ENCODE measurements at places on chromosomes 12 and 14. TPM values are rescaled to one million over a fixed set of nuclear protein-coding genes. Genes with fewer than 3 reads are reported as not detected.

FAM181A gene
- total RNA-seq: not detected

EEF1AKMT3 gene
- total RNA-seq: 17.8 TPM

TOGARAM1 gene
- 9.2 TPM for total RNA-seq

TAC3 gene
- not detected for total RNA-seq

RARG gene
- total RNA-seq: 124 TPM

APOF gene
- not detected for total RNA-seq

DNA sequence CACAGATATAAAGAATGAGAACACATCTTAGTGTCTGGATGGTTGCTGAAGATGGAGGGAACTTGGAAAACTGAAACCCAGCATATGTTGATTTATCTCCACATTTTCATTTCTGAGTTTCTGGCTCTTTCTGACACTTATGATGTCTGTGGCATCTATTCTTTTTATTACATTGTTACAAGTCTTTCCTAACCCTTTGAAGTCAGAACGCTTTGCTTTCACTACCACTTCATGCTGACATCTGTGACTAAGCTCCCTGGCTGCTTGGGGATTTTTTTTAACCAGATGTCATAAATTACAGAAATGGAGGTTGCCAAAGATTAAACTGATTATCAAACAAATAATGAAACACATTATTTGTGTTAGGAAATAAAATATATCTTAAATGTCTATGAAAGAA lies 188.7 kb downstream of the KITLG start:
- H3K27me3 ChIP-seq: no peaks in the 10 kb centered on the region
- H3K27ac ChIP-seq: no peak overlapping the region
- H3K36me3 ChIP-seq: no peaks in the 10 kb centered on the region
- DNase-seq: no peak
- H3K4me1 ChIP-seq: no peaks in the 10 kb centered on the region

DNA sequence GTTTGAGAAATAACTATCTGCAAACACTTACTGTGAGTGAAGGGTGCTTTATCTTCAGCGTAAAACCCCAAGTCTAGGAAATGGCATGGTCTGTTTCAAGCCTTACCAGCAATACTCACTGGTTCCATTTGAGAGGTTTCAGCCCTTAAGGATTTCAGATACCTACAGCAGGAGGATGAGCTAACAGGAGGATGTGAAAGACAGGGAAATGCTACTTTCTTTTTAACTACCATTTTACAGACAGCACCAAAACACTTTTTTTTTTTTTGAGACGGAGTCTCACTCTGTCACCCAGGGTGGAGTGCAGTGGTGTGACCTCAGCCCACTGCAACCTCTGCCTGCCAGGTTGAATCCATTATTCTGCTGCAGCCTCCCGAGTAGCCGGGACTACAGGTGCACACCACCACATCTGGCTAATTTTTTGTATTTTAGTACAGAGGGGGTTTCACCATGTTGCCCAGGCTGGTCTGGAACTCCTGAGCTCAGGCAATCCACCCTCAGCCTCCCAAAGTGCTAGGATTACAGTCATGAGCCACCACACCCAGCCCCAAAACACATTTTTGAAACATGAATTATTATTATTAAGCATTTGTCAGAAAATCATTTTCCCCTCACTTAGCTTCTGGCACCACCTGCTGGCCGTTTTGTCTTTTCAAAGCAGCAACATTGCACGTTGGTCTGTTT lies 4.6 kb downstream of the MTRFR start:
- no peaks in the 10 kb centered on the region for H3K27me3 ChIP-seq
- peak; percentile 59 for DNase-seq
- H3K4me1 ChIP-seq: peaks cover 17% of the 10 kb centered on the region
- no peak overlapping the region for H3K27ac ChIP-seq

GRCh38 chr12:108734200-108734906 lies 3.0 kb upstream of the CORO1C start:
- H3K27ac ChIP-seq: peak overlapping the region; percentile 79
- no peaks in the 10 kb centered on the region for H3K27me3 ChIP-seq
- H3K4me3 ChIP-seq: no peak overlapping the region

DNA sequence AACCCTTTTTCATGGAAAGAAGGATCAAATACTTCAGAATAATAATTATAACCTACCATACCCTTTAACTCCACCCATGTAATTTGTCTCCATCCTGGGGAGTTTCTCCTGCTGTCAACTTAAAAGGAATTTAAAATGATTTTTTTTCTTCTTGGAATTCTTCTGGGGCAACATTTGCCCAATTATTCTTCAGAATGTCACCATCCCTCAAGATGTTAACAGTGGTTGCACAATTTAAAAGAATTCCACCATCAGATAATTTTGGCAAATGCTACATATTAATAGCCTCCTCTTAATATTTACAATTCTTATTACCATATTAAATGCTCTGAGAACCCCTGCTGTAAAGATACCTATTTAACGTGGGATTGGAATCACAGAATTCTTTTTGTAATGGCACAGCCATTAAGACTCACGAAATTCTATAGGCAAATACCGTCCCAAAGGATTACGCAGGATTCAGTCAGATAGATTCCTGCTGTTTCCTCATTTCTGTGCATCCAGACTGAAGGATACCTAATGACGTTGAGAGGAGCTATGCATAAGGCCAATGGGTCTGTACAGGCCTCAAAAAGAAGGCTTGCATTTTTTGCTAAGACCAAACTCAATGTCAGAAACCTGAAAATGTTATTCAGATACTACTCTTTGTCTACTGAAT lies 177.5 kb downstream of the DAD1 start:
- no peaks in the 10 kb centered on the region for H3K27me3 ChIP-seq
- no peak overlapping the region for H3K27ac ChIP-seq
- no peak for DNase-seq
- H3K4me3 ChIP-seq: no peak overlapping the region

- no peaks in the 10 kb centered on the region for H3K27me3 ChIP-seq
- H3K27ac ChIP-seq: no peak overlapping the region
- H3K36me3 ChIP-seq: no peaks in the 10 kb centered on the region
- no peaks in the 10 kb centered on the region for H3K4me1 ChIP-seq
- DNase-seq: peak; percentile 35
Observed at GRCh38 chr14:91281346-91281745, 36.8 kb upstream of the GPR68 start.

DNA sequence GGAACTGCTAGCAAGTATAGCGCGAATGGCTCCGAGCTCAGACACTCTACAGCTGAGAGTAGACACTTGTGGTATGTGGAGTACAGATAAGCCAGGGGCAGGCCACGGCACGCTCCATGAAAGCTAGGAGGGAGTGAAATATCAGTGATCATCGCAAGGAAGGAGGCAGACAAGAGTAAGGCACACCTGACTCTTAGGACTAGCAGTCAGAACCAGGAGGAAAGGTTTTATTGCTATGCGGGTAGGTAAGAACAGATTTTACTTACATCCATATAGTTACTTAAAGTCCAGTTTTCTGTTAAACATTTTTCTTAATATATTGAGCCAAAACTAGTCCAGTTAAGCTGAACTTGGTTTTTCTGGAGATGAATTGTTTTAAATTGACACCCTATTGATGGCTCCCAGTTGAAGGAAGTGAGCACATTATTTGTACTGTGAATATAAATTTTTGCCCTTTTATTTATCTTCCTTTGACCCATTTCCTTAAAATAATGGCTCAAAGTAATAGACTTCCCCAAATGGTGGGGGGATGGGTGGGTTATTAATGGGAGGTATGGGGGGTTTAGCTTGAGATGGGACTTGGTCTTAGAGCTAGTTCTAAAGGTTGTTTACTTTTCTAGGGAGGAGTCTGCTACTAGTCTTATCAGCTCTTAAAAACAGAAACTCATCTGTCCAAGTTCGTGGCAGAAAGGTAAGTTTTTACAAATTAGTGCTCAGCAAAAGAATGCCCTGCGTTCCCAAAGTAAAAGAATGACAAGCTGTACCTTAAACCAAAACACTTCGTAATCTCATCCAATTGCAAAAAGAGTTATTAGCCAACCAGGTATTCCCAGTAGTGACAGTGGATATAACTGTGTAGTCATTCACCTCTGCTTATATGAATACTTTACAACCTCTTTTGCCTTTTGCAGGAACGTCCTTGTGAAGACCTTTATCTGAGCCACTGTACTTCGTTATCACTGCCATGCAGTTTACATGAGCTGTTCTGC lies 5.8 kb downstream of the HNRNPA1 start:
- H3K36me3 ChIP-seq: peaks cover 59% of the 10 kb centered on the region
- no peak for DNase-seq
- no peaks in the 10 kb centered on the region for H3K27me3 ChIP-seq
- H3K27ac ChIP-seq: peak overlapping the region; percentile 36
- H3K4me1 ChIP-seq: peaks cover 34% of the 10 kb centered on the region

- H3K4me3 ChIP-seq: no peak overlapping the region
- no peaks in the 10 kb centered on the region for H3K36me3 ChIP-seq
- H3K27me3 ChIP-seq: no peaks in the 10 kb centered on the region
- H3K4me1 ChIP-seq: no peaks in the 10 kb centered on the region
Observed at GRCh38 chr14:48274826-48275225, 599.4 kb upstream of the MDGA2 start.

- peaks cover 10% of the 10 kb centered on the region for H3K36me3 ChIP-seq
- peak overlapping the region; percentile 85 for H3K4me3 ChIP-seq
- no peak for DNase-seq
Observed at GRCh38 chr14:95536671-95537070, 1.8 kb downstream of the GLRX5 start.

DNA sequence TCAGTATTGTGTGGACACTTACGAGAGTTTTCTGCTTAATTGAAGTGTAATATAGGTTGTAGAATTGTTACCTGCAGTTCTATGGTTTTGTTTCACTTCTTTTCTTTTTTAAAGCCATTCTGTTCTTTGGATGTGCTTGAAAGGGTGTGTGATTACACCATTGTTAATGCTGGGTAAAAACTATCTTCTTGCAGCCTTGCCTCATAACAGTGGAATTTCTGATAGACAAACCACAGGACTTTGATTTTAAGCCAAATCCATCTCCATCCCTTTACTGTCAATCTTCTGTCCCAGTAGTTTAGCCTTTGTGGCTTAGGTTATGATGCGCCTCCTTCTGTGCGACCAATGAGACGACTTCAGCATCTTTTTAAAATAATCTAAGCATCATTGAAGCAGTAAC lies 182.3 kb downstream of the PELI2 start:
- H3K36me3 ChIP-seq: no peaks in the 10 kb centered on the region
- no peak for DNase-seq
- no peaks in the 10 kb centered on the region for H3K27me3 ChIP-seq
- H3K4me1 ChIP-seq: no peaks in the 10 kb centered on the region
- no peak overlapping the region for H3K4me3 ChIP-seq

DNA sequence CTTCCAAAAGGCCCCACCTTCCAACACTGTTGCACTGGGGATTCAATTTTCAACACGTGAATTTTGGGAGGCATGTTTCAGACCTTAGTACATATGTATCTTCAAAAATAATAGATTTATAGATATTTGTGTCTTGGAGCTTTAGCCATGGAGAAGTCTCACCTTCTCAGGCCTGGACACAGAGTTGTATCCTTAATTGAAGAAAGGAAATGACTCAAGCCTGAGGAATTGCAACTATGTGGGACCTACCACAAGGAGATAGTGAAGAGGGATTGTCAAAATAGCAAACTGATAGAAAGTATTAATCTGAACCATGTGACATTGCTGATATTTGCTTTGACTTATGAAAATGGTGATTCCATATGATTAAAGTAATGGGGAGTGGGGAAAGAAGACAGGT lies 89.8 kb downstream of the ACSS3 start:
- no peaks in the 10 kb centered on the region for H3K27me3 ChIP-seq
- no peak overlapping the region for H3K27ac ChIP-seq
- H3K4me3 ChIP-seq: no peak overlapping the region
- no peaks in the 10 kb centered on the region for H3K4me1 ChIP-seq
- no peaks in the 10 kb centered on the region for H3K36me3 ChIP-seq

- no peak overlapping the region for H3K27ac ChIP-seq
- no peaks in the 10 kb centered on the region for H3K36me3 ChIP-seq
- no peaks in the 10 kb centered on the region for H3K4me1 ChIP-seq
- H3K4me3 ChIP-seq: no peak overlapping the region
Observed at GRCh38 chr12:59717436-59717835, 121.6 kb downstream of the SLC16A7 start.

DNA sequence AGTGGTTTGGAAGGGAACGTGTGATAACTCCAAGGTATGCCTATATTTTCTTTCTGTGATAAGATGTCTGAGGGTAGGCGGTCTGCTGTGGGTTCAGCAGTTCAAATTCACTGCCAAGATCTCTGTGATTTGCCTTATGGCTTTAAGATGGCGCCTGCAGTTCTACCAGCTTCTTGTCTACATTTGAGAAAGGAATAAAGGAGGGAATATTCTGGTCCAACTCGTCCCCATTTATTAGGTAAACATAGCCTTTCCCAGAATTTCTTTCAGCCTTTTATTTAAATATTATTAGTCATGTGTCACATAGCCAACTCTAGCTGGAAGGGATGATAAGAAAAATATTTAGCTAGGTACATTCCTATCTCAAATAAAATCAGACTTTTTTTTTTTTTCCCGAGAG lies 48.8 kb downstream of the KCNJ8 start:
- H3K27ac ChIP-seq: no peak overlapping the region
- H3K36me3 ChIP-seq: no peaks in the 10 kb centered on the region
- H3K4me3 ChIP-seq: no peak overlapping the region

- H3K36me3 ChIP-seq: no peaks in the 10 kb centered on the region
- H3K4me3 ChIP-seq: no peak overlapping the region
- peaks cover 6% of the 10 kb centered on the region for H3K4me1 ChIP-seq
- no peak overlapping the region for H3K27ac ChIP-seq
Observed at GRCh38 chr12:9776781-9777180, 16.1 kb upstream of the CD69 start.

- H3K27me3 ChIP-seq: no peaks in the 10 kb centered on the region
- no peak overlapping the region for H3K4me3 ChIP-seq
- no peaks in the 10 kb centered on the region for H3K4me1 ChIP-seq
- H3K36me3 ChIP-seq: no peaks in the 10 kb centered on the region
- no peak for DNase-seq
- H3K27ac ChIP-seq: no peak overlapping the region
Observed at GRCh38 chr12:66269757-66270383, 32.4 kb upstream of the HELB start.

DNA sequence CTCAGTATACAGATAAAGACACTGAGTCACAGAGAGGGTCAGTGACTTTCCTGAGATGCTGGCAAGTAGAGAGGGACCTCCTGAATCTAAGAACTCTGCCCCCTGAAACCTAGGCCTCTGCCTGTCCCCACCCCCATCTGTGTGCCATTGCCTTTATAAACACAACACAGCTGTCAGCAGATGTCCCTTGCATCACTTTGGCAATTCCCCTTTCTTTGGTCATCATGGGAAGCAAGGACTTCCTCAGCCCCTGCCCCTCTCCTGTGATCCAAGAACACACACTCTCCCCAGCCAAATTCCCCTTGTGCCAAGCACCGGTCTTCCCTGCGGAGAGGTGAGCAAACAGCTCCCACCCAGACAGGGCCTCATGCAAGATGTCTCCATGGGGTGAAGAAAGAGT lies 8.3 kb downstream of the TSPAN11 start:
- H3K27ac ChIP-seq: no peak overlapping the region
- no peak overlapping the region for H3K4me3 ChIP-seq
- no peaks in the 10 kb centered on the region for H3K36me3 ChIP-seq
- H3K27me3 ChIP-seq: peaks cover 10% of the 10 kb centered on the region
- 0 out of 2 replicates have a peak, but pooled peaks cover 5% of the 10 kb centered on the region for H3K4me1 ChIP-seq

DNA sequence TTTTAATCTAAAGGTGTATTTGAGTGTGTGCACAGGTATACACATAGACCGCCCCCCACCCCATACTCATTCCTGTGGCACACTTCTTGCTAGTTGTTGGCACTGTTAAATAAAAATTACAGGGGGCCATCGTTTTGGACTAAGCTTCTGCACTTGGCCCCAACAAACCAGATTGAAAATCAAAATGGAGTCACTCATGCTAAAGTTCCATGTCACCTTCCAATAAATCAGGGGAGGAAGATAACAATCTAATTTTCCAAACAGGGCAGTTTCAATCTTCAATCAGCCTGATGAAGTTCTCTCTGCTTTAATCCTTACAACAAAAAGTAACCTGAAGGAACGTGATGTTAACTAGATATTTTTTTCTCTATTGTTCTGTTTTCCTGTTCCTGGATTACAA lies 78.2 kb downstream of the RGS6 start:
- no peak overlapping the region for H3K27ac ChIP-seq
- no peaks in the 10 kb centered on the region for H3K27me3 ChIP-seq
- no peaks in the 10 kb centered on the region for H3K36me3 ChIP-seq
- no peak overlapping the region for H3K4me3 ChIP-seq

Measured in PC-9 (cell line).